ENCODE measurements at places on chromosomes 13 and 19.

- DNase-seq: no peak
These were observed 163.0 kb upstream of the DACH1 start for GRCh38 chr13:72029981-72030380.

DNA sequence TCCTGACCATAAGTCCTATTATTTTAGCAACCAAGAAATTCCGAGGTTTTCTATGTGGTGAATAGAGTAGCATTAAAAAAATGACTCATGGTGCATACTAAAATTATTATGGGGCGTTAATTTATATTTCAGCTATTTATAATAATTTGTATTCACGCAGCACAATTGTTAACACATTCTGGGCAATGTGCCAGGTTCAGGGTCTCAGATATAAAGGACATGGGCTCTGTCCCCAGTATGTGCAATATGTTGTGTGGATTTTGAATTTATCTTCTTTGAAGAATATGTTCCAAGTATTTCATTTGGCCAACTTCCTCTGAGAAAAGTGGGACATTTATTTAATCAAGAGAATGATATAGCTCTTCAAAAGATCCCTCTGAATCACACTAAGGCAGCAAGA lies 1434.7 kb upstream of the PRR20A start:
- DNase-seq: no peak

DNA sequence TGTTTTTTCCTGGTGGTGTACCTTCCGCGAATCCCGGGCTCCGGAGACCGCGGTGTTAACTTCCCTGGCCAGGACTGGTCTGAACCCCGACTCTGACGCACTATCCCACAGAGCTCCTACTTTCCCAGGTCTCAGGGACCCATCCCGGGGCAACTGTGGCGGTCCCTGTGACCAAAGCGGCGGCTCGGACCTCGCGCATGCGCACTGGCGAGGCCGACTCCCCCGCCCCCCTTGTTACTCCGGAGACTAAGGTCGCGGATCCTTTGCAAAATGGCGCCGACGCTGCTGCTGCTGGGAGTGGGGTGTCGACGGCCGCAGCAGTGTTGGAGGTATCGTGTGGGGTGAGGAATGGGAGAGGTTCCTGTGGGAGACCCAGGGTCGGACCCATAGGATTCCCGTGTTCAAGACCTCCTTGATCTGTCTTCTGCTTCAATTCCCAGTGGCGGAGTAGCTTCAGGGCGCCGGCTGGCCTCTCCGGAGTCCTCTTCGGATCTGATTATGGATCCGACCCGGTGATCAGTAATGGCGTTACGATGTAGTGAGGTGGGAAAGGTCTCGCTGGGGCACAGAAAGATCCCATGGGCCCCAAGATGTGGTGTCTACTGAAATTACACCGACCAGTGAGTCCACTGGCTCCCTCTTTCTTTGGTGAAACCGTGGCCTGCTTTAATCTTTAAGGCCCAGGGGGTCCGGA lies 66.6 kb upstream of the ZNF527 start:
- DNase-seq: no peak

DNA sequence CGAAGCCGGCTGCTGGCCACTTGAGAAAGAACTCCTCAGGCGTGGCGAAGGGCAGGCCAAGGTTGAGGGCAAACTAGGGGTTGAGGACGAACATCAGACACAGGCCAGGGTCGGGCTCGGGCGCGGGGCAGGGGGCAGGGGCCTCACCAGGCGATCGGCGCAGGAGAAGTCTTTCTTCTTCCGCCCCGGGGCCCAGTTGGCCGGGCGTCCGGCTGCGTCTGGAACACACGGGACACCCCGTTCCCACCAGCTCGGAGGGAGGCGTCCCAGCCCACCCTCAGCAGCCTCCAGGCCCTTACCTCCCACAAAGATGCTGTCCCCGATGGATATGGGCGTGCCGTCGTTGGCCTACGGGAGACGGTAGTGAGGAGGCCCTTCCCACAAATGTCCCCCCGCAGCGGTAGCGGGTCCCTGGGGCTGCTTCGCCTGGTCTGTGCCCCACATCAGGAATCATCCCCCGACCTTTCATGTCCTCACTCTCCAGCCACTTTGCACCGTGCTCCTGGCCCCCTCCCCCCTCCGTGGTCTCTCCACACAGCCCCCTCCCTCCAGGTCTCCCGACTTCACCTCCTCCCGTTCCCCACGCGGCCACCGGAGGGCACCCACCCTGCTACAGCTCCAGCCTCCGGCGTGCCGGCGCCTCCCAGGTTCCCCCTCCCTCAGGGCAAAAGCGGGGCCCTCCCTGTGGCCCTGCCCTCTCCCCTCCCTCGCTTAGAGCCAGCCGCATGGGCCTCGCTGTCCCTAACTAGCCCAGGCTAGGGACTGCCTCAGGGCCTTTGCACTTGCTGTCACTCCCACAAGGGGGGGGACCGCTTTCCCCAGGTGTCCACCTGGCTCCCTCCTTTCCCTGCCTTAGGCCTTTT lies 4.8 kb downstream of the PNKP start:
- no peak for DNase-seq

DNA sequence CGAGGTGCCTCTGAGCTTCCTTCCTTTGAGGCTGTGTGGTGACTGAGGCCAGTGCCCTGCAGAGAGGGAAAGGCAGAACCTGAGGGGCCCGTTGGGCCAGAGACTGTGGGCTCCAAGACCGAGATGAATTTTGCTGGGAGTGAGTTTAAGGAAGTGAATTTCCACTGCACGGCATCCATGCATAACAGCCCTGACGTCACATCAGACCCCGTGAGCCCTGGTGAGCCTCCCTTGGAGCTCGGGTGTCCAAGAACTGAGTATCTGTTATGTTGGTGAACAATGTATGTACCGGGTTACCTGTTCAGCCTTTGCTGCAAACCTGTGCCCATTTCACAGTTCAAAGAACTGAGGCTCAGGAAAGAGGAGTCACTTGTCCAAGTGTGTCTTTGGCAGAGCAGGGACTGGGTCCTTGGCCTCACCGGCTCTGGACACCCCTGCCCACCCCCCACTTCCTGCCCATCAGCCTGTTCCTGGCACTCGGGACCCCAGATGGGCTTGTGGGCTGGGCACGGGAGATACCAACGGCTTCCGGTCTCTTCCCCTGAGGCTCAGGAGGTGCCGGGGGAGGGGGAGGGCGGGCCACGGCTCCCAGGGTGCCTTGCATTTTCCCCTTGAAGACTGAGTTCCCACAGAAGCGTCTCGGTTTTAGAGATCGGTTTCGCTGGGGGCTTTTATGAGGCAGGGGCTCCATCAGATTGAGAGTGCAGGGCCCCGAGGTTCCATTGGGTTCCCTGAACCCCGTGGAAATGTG lies 33.7 kb downstream of the NFILZ start:
- peak; percentile 31 for DNase-seq

DNA sequence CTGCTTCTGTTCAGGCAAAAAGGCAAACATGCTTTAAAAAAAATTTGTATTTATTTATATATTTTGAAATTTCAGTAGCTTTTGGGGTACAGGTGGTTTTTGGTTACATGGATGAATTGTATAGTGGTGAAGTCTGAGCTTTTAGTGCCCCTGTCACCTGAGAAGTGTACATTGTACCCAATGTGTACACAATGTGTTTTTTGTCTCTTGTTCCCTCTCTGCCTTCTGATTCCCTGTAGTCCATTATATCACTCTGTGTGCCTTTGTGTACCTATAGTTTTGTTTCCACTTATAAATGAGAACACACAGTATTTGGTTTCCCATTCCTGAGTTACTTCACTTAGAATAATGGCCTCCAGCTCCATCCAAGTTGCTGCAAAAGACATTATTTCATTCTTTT lies 77.4 kb downstream of the PDS5B start:
- no peak for DNase-seq

- peak; percentile 44 for DNase-seq
These were observed 203.1 kb upstream of the EDNRB start for GRCh38 chr13:78121459-78122348.

- DNase-seq: no peak
These were observed 16.0 kb upstream of the SEMA6B start for GRCh38 chr19:4575267-4576015.

- no peak for DNase-seq
These were observed 100.0 kb upstream of the RAP2A start for GRCh38 chr13:97333983-97334382.

DNA sequence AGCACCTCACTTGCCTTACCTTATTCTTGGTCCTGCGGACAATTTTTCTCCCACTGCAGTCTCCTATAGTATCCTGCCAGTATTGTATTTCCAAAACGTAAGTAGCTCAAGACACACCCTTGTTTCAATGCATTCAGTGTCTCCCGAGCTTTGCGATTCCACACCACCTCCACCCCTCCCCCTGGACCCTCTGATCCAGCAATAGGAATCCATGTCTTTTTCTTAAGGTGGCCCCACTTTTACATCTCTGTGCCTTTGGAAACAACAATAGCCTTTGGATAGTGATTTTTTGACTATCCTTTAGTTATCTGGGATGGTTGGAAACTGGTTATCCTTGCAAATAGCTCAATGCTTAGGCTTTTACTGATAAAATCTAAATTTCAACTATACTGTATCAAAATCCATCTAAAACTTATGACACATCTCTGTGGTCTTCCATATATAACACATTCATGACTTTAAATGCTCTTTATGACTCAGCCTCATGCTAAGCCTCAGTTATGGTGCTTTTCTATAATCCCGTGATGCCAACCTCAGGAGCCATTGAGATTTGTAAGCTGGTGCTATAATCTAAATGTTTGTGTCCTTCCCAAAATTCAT lies 27.1 kb downstream of the FAM216B start:
- no peak for DNase-seq

DNA sequence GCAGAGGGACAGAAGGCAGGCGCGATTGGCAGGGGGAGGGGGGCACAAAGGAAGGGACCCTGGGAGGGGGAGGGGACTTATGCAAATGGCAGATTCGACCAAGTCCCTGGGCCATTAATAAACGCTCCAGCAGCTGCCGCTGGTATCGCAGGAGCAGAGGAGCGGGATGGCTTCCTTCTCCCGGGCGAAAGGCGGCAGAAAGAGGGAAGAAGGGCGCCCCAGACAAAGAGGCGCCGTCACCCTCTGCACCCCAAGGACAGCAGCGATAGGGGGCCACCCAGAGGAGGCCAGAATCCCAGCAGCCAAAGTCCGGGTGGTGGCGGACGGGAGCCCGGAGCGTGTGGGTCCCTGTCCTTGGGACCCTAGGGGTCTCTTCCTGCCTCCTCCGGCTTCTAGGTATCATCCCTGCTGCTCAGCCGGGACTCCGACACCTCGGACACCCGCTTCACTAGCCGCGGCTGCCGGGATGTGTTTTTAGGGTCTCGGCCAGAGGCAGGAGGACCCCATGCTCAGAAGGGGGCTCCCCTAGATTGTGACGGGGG lies 1.9 kb downstream of the PTPRS start:
- DNase-seq: no peak

- DNase-seq: peak; percentile 96
These were observed at the start of gene FBXO46 for GRCh38 chr19:45730368-45731288. TSS of gene FBXO46 (minus strand) at chr19:45730896. CDS start at chr19:45713495, 17,401 bp downstream.

DNA sequence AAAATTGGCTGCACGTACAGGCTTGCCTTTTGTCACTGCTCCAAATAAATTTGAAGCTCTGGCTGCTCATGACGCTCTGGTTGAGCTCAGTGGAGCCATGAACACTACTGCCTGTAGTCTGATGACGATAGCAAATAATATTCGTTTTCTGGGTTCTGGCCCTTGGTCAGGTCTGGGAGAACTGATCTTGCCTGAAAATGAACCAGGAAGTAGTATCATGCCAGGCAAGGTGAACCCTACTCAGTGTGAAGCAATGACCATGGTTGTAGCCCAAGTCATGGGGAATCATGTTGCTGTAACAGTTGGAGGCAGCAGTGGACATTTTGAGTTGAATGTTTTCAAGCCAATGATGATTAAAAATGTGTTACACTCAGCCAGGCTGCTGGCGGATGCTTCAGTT lies 16.1 kb upstream of the AKAP11 start:
- no peak for DNase-seq

- no peak for DNase-seq
These were observed 6.3 kb upstream of the LRFN3 start for GRCh38 chr19:35929876-35930275.

DNA sequence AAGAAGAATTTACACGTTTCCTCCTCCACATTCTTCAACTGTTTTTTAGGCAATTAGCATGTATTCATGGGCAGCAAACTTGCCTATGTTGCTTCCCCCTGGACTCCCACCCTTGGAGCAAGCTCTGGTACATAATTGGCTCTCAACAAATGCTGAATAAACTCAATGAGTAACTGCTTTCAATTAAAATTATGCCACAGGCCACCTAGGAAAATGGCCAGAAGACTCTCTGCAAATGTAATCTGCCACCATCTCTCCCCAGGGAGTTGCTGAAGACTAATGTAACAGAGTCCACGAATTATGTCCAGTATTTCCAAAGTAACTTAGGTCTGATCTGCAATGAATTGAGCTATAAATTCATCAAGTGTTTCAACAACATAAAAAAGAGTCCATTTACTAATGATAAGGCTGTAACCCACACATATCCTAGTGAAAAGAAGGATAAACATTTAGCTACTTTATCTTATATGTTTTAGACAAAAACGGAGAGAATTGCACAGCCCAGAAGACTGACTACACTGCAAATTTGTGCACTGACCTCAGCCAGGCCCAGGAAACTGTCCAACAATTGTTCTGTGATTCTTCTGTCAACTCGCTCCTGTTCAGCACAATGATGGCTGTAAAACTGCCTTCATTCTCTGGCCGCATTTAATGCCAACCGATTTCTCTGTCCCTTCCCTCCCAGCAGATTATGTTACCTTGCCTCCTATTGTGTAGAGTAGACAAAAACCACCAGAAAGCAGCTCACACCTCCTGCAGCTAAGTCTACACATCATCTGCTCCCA lies 808.6 kb upstream of the ARGLU1 start:
- DNase-seq: no peak

- DNase-seq: no peak
These were observed 101.1 kb downstream of the EDNRB start for GRCh38 chr13:77817521-77817920.

GRCh38 chr19:27776020-27776419 lies 1436.9 kb downstream of the UQCRFS1 start:
- no peak for DNase-seq

- DNase-seq: no peak
These were observed 695 bp downstream of the BST2 start for GRCh38 chr19:17404621-17405249.

DNA sequence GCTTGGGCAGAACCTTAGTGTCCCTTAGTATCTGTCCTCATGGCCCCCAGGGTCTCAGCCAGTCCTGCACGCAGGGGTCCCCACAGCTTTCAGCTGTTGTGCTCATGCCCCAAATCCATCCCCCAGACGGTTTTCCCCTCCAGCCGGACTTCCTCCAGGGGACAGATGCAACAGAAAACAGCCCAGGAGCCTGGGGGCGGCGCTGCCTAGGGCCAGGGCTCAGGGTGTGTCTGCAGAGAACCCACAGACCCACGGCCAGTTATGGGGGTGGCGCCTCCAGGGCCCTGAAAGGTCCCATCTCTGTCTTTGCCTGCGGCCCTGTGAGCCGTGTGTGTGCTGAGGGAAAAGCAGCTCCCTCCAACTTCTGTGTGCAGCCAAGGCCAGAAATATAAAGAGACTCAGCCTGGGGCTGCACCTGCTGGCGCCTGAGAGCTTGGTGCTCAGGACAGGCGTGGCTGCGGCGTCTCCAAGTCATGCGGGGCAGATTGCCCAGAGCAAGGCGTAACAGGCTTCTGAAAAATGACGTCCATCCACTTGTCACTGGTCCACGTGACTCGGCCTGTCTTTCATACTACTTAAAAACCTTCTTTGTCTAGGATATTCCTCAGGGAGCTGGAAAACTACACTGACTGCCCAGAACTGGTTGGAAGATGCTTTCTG lies 22.1 kb upstream of the F7 start:
- no peak for DNase-seq
